ENCODE measurements at places on chromosomes 7 and 10.

DNA sequence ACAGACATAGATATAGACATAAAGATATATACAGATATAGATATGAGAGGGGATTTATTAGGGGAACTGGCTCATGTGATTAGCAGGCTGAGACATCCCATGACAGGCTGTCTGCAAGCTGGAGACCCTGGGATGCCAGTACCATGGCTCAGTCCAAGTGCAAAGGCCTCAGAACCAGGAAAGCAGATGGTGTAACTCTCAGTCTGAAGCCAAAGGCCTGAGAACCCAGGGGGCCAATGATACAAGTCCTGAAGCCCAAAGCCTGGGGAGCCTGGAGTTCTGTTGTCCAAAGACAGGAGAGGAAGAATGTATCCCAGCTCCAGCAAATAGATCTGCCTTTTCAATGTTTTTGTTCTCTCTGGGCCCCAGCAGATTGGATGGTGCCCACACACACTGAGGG lies 5.5 kb downstream of the NCOA4 start:
- no peak for DNase-seq

DNA sequence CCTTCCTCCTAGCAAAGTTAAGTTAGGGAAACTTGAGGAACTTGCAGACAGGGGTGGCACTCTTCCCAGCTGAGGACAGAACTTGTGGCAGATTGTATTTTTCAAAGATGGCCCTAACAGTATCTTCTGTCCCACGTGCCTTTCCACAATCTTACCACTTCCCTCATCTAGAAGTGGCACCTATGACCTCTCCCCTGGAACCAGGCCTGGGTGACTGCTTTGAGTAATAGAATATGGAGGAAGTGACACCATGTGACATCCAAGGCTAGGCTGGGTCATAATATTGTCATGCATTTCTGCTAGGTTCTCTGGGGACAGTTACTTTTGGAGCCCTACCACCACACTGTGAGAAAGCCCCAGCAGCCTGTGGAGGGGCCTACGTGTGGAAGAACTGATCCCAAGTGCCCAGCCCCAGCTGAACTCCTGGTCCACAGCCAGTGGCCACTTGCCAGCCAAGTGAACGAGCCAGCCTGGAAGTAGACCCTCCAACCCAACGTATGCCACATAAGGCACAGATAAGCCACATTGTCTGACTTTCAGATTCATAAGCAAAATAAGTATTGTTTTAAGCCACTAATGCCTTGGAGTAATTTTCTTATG lies 193.7 kb downstream of the PTPN20 start:
- peak; percentile 0 for DNase-seq

- no peak for DNase-seq
Observed at GRCh38 chr7:73621168-73622063, 2.9 kb downstream of the MLXIPL start.

GRCh38 chr7:68730964-68731363 lies 867.3 kb upstream of the AUTS2 start:
- DNase-seq, result no peak
